Testis (tissue), 5 donors: ENCODE measurements at places on chromosomes 1 and 21.

- no peak for DNase-seq
Observed at GRCh38 chr1:68045511-68046180, 4.8 kb downstream of the DIRAS3 start.

DNA sequence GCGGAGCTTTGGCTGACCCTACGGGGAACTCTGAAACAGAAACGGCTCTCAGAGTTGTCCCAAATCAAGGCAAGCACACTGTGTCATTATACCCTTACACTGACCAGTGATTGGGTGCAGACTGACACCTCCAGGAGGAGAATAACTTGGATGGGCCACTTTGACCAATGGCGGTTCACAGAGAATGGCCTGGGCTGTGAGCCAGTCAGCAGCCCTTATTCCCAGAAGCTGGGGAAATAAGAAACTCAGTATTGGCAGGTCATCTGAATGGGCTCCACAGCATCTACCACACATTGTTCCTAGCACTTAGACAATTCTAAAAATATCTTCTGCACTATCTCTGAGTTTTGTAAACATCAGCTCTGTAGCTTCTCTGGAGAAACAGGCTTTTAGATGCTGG is 265.2 kb downstream of the ADGRL2 start:
- DNase-seq = peak; percentile 33

- peak; percentile 49 for DNase-seq
Observed at GRCh38 chr1:115089420-115090185, at the start of gene TSPAN2. TSS of gene TSPAN2 (minus strand) at chr1:115089503. CDS start at chr1:115089432, 71 bp downstream.

- peak; percentile 50 for DNase-seq
Observed at GRCh38 chr1:9441451-9442133, 97.7 kb upstream of the SLC25A33 start.

GRCh38 chr1:19979494-19979977 is at the start of gene PLA2G2A:
TSS of gene PLA2G2A (minus strand) at chr1:19979618. CDS start at chr1:19978773, 845 bp downstream.
- peak; percentile 33 for DNase-seq

DNA sequence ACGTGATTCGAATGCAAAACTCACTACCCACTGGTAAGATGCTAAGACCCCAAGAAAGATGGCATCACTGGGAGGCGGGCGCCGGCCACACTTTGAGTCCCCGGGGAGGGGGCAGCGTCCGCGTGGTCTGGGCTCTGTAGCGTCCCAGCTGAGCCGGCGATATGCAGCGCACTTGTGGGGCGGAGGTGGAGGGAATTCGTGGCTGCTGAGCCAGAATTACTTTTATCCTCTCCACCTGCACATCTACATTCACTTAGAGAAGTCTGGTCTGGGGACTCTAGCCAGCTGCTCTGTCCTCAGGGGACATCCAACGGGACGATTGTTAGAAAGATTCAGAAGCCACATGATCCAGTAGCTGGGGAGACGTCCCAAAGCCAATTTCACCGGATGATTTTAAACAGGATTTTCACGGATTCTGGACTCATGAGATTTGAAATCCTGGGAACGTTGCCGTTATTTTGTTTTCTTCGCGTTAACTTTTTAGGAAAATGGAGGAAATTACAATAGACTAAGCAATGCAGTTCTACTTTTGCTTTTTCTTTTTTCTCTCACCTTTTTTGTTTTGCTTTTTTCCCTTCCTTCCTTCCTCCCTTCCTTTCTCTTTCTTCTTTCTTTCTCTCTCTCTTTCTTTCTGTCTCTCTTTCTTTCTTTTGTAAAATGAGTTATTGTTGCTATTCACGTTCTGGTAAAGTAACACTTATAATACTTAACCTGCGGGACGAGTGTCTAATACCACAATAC is 1.3 kb downstream of the JAM2 start:
- peak; percentile 60 for DNase-seq

DNA sequence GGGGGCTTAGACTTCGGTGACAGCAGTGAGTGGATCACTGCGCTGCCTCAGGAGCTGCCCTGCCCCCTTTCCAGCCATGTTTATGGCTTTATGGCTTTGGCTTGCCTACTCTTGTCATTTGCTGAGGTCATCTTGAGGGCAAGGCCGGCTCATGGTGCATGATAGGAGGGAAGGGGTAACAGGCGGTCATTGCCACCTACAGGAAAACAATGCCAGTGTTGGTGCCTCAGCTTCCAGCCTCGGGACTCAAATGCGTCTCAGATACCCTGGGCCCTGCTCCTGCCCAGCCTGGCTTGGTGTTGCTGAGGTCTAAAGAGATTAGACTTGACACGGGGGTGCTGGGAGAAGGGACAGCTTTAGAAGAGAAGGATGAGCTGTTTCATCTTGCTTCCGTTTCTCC is 14.5 kb downstream of the KDF1 start:
- DNase-seq = peak; percentile 56

GRCh38 chr1:30452925-30453324 is 270.5 kb downstream of the MATN1 start:
- no peak for DNase-seq

DNA sequence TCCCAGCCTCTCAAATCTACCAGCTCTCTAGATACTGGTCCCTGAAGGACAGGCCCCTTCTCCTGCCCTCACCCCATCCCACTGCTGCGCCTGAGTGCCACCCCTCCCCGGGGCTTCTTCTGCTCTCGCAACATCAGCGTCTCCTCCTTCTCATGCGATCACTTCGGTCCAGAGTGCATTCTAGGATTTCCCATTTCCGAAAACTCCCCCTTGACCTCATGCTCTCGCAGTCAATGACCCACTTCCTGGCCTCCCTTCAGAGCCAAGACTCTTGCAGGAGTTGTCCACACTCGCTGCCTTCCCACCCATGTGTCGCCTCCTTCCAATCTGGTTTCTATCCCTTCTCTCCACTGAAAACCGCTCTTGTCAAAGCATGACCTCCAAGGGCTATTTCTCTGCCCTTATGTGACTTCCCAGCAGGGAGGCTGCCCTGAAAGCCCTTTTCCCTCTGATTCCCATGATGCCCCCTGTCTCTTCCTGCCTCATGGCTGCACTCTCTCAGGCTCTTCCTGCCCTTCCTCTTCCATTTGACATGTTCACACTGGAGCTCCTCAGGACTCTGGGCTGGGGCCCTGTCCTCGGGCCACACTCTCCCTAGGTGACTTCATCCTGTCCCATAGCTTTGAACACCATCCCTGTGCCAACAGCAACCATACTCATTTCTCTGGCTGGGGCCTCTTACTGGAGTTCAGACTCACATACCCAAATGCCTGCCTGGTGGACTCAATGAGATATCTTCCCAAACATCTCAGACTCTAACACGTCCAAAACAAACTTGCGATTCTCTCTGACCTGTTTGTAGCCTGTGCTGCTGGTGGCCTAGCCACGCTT is 46.0 kb downstream of the LDLRAD2 start:
- DNase-seq = no peak

GRCh38 chr1:107766533-107766932 is 198.4 kb downstream of the VAV3 start:
- DNase-seq = no peak

DNA sequence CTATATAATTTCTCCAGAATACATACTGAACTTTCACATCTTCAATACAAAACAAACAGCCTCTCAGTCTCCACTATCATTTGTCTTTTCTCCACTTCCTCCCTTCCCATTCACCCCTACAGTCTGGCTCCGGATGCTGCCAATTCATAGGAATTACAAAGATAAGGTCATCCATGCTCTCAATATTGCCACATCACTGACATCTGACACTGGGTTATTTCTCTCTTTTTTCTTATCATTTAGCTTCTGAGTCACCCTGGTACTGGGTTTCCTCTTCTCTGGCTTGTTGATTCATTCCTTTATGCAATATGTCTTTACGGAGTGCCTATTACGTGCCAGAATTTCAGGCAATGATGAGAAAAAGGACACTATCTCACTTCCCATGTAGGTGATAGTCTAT is 3.1 kb upstream of the SH3BP5L start:
- no peak for DNase-seq

- DNase-seq = no peak
Observed at GRCh38 chr1:119359730-119360129, 8.9 kb upstream of the HAO2 start.

GRCh38 chr1:207851696-207852095 is 59.2 kb downstream of the CD34 start:
- DNase-seq = no peak

DNA sequence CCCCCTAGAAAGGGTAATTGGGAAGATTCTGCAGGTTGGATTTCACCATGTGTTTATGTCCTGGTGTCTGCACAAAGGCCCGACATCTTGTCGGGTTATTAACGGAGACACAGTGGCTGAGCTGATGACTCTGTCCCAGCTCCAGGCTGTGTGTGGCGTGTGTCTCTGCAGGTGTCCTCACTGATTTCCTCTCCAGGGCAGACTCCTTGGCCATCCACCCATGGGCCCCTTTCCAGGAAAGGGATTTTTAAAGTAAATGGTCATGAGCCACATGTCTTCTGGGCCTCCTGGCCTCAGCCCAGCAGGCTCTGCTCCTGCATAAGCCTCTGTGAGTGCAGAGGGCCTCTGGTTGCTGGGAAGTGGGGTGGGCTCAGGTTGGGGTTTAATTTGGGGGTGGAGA is 418.7 kb upstream of the VAMP3 start:
- no peak for DNase-seq

GRCh38 chr1:235632506-235633401 is 16.8 kb downstream of the GNG4 start:
- DNase-seq = no peak

- no peak for DNase-seq
Observed at GRCh38 chr1:14939527-14940284, 213.8 kb upstream of the TMEM51 start.

GRCh38 chr1:230464671-230465070 is 38.5 kb upstream of the PGBD5 start:
- peak; percentile 19 for DNase-seq

DNA sequence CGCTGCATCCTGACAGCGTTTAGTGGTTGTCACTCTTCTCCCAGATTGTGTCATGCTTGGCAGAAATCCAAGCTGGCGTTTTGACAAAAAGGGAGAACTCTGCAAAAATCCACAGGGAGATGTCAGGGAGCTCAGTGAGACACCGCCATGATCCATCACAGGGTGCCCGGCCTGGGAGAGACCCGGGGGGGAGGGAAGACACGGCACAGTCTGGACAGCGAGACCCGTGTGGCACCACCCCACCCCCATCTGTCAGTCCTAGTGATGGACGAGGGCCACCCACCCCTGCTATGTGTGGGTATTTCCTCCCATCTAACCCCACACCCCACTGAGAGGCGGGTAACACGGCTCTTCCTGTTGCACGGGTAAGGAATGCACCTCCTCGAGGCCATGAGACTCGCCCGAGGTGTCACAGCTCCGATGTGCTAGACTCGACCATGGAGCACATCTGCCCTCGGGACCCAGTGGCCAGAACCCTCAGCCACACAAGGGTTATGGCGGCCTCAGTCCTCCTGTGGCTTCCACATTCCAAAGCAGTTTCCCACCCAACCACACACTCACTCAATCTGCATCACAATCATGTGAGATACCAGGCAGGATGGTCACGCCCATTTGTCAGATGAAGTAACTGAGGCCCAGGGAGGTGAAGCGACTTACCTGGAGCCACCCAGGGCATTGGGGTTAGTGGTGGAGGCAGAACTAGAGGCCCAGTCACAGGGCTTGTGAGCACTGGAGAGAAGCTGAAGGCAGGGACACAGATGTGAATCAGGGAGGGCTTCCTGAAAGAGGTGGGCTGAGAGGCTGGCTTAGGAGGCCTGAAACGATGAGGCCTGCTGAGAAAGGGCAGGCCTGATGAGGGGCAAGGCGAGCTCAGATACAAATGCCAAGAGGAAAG is 688.5 kb downstream of the MATN1 start:
- DNase-seq = no peak

GRCh38 chr1:182280504-182280900 is 111.1 kb downstream of the GLUL start:
- DNase-seq = no peak

DNA sequence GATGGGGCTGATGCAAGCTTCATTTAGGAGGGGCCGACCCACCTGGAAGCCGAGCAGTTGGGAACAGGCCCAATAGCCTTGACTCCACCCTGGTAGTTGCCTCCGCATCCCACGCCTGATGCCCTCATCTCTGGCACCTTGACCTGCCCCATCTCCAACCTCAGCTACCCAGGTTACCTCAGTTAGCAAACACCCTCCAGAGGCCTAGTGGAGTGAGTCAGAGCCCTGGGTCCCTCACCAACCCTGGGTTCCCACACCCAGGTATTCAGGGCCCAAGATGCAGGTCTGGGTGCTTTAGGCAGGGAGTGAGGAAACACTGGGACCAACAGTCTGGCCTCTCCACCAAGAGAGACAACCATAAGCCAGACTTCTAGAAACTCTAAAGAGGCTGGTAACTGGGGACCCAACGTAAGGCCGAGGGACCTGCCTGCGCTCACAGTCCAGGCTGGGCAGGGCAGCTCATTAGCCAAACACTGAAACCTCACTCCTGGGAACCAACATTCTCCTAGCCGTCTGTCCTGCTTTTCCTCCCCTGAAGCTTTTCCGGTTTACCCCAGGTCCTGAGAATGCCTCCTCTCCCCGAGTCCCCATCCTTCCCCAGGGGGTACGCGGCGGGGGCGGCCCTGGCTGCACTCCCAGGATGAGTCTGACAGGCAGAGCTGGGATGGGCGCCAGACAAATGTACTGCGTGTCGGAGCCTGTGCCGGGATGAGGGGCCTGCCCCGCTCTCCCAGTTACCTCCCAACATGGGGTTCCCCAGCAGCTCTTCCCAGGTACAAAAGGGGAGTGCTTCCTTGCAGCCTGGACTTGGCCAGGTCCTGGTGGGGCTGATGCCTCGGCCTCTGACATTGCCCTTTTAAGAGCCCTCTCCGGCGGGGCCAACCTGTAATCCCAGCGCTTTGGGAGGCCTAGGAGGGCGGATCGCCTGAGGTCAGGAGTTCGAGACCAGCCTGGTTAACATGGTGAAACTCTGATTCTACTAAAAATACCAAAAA is 8.9 kb upstream of the CELSR2 start:
- peak; percentile 78 for DNase-seq

DNA sequence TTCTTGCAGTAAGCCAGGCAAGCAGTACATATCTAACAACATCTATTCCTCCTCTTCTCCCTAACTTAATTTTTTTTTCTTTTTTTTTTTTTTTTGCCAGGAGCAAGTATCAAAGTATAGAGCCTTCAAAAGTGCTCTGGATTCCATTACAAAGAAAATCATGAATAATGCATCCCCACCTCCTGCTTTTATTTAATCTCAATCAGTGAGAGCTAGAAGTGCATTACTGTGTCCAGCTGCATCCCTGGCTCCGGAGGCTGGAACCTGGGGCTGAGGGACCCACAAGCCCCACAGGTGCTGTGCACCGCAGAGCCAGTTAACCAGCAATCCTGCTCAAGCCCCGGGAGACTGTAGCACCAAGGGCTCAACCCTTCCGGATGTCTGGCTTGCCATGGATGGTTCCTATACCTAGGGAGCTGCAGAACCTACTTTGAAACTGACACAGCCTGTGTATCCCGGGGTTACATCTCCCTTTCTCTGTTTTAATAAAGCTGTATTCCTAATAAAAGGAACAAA is 455.9 kb upstream of the RUNX1 start:
- no peak for DNase-seq

GRCh38 chr1:77103486-77103885 is 115.7 kb downstream of the PIGK start:
- DNase-seq = no peak

GRCh38 chr1:16967095-16967575 is 13.3 kb downstream of the MFAP2 start:
- peak; percentile 51 for DNase-seq

GRCh38 chr1:247386687-247387086 is 29.3 kb upstream of the NLRP3 start:
- DNase-seq = no peak
